ENCODE measurements at places on chromosomes 1 and 21. TPM values are rescaled to one million over a fixed set of nuclear protein-coding genes. Genes with fewer than 3 reads are reported as not detected.

The OXCT2 gene
- total RNA-seq = not detected

The GCLM gene
- 13.2 TPM for total RNA-seq

The BSND gene
- total RNA-seq = not detected

The AZIN2 gene
- 5.8 TPM for total RNA-seq

The HES4 gene
- total RNA-seq = 137 TPM

The C1orf53 gene
- 4.1 TPM for total RNA-seq

The KCNN3 gene
- total RNA-seq = 1.8 TPM

The DYNLT5 gene
- total RNA-seq = not detected

The XCL1 gene
- total RNA-seq = 0.25 TPM

The ARHGAP30 gene
- total RNA-seq = not detected

The SLC25A24 gene
- 42.7 TPM for total RNA-seq

The KCNJ10 gene
- not detected for total RNA-seq

The SLC35F3 gene
- not detected for total RNA-seq

- peak overlapping the region; percentile 32 for H3K27ac ChIP-seq
- no peaks in the 10 kb centered on the region for H3K36me3 ChIP-seq
- no peak for DNase-seq
- H3K4me3 ChIP-seq = no peak overlapping the region
- no peaks in the 10 kb centered on the region for H3K27me3 ChIP-seq
These were observed 32.0 kb upstream of the SLC30A1 start for GRCh38 chr1:211610779-211611556.

GRCh38 chr1:72936942-72937341 lies 654.6 kb upstream of the NEGR1 start:
- peaks cover 4% of the 10 kb centered on the region for H3K36me3 ChIP-seq
- no peak for DNase-seq
- H3K27ac ChIP-seq = no peak overlapping the region
- peaks cover 3% of the 10 kb centered on the region for H3K4me1 ChIP-seq
- no peak overlapping the region for H3K4me3 ChIP-seq
- peaks cover 2% of the 10 kb centered on the region for H3K27me3 ChIP-seq

DNA sequence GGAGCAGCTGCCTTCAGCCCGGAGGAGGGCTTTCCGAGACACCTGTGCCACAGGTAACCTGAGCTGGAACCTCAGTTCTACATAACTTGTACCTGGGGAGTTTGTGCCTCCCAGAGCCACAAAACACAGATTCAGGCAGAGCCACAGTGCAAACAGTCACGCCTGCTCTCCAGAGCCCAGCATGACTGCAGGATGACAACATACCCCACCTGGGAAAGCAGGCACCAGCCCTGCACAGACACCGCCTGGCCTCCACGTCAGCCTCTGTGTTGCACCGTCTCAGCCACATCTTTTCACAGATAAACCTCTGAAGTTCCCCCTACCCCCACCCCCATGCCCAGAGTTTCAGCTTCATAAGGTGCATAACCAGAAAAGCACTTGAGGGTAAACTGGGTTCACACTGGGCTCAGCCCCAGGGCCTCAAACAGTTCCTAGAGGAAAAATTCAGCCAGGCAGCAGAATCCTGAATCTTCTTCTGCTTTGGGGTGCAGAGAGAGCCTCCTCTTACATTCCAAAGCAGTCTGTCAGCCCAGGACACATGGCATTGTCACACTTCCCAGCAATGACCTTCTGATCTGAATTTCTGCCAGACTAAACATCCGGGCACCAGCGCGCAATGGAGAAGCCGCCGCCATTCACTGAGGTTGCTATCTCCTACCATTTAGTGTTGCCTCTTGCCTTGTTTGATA lies 229.5 kb downstream of the TOMM20 start:
- no peak overlapping the region for H3K27ac ChIP-seq
- H3K4me1 ChIP-seq = peaks cover 17% of the 10 kb centered on the region
- no peak for DNase-seq
- H3K27me3 ChIP-seq = no peaks in the 10 kb centered on the region
- H3K36me3 ChIP-seq = no peaks in the 10 kb centered on the region

DNA sequence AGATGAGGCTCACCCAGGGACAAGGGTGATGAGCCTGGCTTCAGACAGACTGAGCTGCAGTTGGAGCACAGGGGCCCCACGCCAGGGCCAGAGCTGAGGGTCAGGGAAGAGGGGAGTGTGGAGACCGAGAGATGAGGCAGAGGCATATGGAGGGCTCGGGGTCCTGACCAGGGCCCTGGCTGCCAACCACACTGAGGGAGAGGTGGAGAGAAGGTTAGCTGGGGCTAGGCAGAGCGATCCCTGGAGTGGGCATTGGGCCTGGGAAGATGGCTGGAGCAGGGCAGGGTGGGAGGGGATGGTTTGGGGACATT lies 8.0 kb downstream of the PEAR1 start:
- H3K4me1 ChIP-seq = peaks cover 38% of the 10 kb centered on the region
- no peak overlapping the region for H3K4me3 ChIP-seq
- H3K27ac ChIP-seq = no peak overlapping the region
- H3K27me3 ChIP-seq = peaks cover 2% of the 10 kb centered on the region
- H3K36me3 ChIP-seq = no peaks in the 10 kb centered on the region

DNA sequence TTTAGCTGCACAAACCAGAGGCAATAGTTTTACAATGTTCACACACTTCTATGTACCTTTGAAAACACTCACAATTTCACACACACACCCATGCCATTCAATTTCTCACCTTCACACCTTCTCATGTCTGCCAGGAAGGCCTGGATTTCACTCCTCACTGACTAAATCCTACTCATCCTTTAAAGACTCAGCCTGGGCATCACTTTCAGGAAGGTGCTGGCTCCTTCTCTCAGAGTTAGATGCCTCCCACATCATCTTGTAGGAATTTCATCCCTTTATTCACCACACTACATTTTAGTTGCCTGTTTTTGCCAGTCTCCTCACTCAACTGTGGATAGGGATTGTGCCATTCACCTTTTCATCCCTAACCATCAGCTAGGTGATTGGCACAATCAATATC lies 2.3 kb downstream of the IL20 start:
- no peaks in the 10 kb centered on the region for H3K36me3 ChIP-seq
- no peak for DNase-seq
- H3K27me3 ChIP-seq = peaks cover 30% of the 10 kb centered on the region
- no peak overlapping the region for H3K27ac ChIP-seq

DNA sequence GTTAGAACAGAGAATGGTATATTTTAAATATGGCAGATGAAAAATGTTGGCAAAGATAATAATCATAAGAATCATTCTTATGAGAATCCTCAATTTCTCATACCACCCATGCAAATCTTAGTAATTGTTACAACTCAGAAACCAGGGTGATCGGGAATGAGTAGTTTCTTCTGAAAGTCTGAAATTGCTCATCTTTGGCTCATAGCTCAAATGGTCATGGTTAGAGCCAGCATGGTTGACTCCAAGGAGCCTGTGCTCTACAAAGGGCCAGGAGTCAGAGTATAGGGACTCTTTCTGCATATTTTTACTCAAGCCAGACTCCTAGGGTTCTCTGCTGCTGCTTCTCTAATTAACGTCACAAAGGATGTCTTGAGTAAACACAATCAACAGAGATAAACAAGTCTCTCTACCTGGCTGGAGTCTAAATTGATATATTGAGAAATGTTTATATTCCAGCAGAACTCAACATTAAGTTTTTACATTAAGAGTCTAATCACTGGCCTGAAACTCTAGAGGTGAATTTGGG lies 1.9 kb upstream of the ETV3 start:
- H3K27ac ChIP-seq = no peak overlapping the region
- DNase-seq = no peak
- H3K36me3 ChIP-seq = peaks cover 7% of the 10 kb centered on the region
- H3K4me3 ChIP-seq = no peak overlapping the region

- DNase-seq = no peak
- H3K4me3 ChIP-seq = no peak overlapping the region
- no peak overlapping the region for H3K27ac ChIP-seq
- peaks cover 32% of the 10 kb centered on the region for H3K4me1 ChIP-seq
- peaks cover 12% of the 10 kb centered on the region for H3K27me3 ChIP-seq
These were observed 7.0 kb upstream of the GPR88 start for GRCh38 chr1:100530880-100531487.

GRCh38 chr1:204493145-204493983 lies 1.2 kb downstream of the PIK3C2B start:
- no peak for DNase-seq
- H3K27me3 ChIP-seq = no peaks in the 10 kb centered on the region
- peak overlapping the region; percentile 94 for H3K4me3 ChIP-seq
- peak overlapping the region; percentile 86 for H3K27ac ChIP-seq
- H3K36me3 ChIP-seq = no peaks in the 10 kb centered on the region
- H3K4me1 ChIP-seq = peaks cover 31% of the 10 kb centered on the region

DNA sequence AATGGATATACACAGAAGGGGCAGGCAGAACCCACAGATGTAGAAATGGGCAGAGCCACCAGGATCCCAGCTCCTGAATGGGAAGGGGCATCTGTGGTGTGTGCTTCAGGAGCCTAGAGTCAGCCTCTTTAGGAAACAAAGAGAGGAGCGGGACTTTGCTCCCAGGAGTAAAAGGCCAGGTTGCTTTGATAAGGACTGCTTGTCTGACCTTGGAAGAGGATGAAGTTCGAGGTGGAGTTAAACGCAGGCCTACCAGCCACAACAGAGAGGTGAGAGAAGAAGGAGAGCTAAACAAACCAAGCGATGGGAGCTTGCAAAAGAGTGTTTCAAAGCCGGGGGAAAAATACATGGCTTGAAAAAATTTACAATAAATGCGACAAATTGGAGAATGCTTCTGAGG lies 49.9 kb upstream of the TMPRSS2 start:
- DNase-seq = no peak
- no peaks in the 10 kb centered on the region for H3K36me3 ChIP-seq
- peaks cover 29% of the 10 kb centered on the region for H3K27me3 ChIP-seq
- no peak overlapping the region for H3K4me3 ChIP-seq

- H3K27me3 ChIP-seq = no peaks in the 10 kb centered on the region
- H3K27ac ChIP-seq = no peak overlapping the region
- peaks cover 6% of the 10 kb centered on the region for H3K4me1 ChIP-seq
- H3K4me3 ChIP-seq = no peak overlapping the region
- H3K36me3 ChIP-seq = peaks cover 2% of the 10 kb centered on the region
These were observed 9.5 kb downstream of the BMP8A start for GRCh38 chr1:39500862-39501389.

GRCh38 chr1:174743654-174744561 lies 255.8 kb upstream of the CACYBP start:
- H3K27me3 ChIP-seq = no peaks in the 10 kb centered on the region
- H3K27ac ChIP-seq = no peak overlapping the region
- H3K4me1 ChIP-seq = peaks cover 2% of the 10 kb centered on the region
- no peak for DNase-seq

- DNase-seq = peak; percentile 60
- no peak overlapping the region for H3K27ac ChIP-seq
- no peaks in the 10 kb centered on the region for H3K36me3 ChIP-seq
These were observed 5.3 kb upstream of the C1orf174 start for GRCh38 chr1:3905266-3905952.

GRCh38 chr1:145751491-145752037 lies 32.3 kb downstream of the CD160 start:
- peaks cover 16% of the 10 kb centered on the region for H3K4me1 ChIP-seq
- DNase-seq = no peak

DNA sequence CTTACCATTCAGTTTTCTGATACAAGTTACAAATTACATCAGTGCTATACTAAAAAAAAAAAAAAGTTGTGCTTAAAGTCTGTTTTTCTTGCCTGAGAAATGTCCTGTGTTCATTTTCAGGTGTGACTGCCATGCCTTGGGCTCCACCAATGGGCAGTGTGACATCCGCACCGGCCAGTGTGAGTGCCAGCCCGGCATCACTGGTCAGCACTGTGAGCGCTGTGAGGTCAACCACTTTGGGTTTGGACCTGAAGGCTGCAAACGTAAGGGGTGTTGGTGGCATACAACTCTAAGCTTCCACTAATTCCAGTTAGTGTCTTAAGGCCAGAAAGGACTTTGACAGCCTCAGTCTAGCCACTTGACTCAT lies 60.1 kb upstream of the LAMC2 start:
- H3K27ac ChIP-seq = no peak overlapping the region
- H3K36me3 ChIP-seq = peaks cover 72% of the 10 kb centered on the region
- H3K27me3 ChIP-seq = no peaks in the 10 kb centered on the region
- H3K4me3 ChIP-seq = no peak overlapping the region
- peaks cover 4% of the 10 kb centered on the region for H3K4me1 ChIP-seq

- no peak for DNase-seq
- H3K4me1 ChIP-seq = peaks cover 6% of the 10 kb centered on the region
- H3K27me3 ChIP-seq = no peaks in the 10 kb centered on the region
- H3K36me3 ChIP-seq = no peaks in the 10 kb centered on the region
- no peak overlapping the region for H3K4me3 ChIP-seq
- H3K27ac ChIP-seq = no peak overlapping the region
These were observed 29.4 kb upstream of the SLC26A9 start for GRCh38 chr1:205972491-205973168.

- peaks cover 6% of the 10 kb centered on the region for H3K4me1 ChIP-seq
- DNase-seq = peak; percentile 63
- H3K27ac ChIP-seq = no peak overlapping the region
- H3K27me3 ChIP-seq = peaks cover 12% of the 10 kb centered on the region
- no peaks in the 10 kb centered on the region for H3K36me3 ChIP-seq
These were observed 231.9 kb downstream of the TRABD2B start for GRCh38 chr1:47765236-47765635.

- peak within 1 kb of the TSS; percentile 81 for H3K4me3 ChIP-seq
- peaks cover 10% of the 10 kb centered on the region for H3K4me1 ChIP-seq
- no peaks in the 10 kb centered on the region for H3K36me3 ChIP-seq
- no peak for DNase-seq
These were observed at the start of gene OLIG2 for GRCh38 chr21:33025489-33026442. Gene OLIG2, plus strand, starts transcription at chr21:33025935. Its CDS starts 928 bp downstream, at chr21:33026863.

GRCh38 chr1:89990976-89991831 lies 3.7 kb upstream of the ZNF326 start:
- no peak overlapping the region for H3K27ac ChIP-seq
- H3K27me3 ChIP-seq = no peaks in the 10 kb centered on the region
- H3K4me3 ChIP-seq = no peak overlapping the region
- no peaks in the 10 kb centered on the region for H3K36me3 ChIP-seq

DNA sequence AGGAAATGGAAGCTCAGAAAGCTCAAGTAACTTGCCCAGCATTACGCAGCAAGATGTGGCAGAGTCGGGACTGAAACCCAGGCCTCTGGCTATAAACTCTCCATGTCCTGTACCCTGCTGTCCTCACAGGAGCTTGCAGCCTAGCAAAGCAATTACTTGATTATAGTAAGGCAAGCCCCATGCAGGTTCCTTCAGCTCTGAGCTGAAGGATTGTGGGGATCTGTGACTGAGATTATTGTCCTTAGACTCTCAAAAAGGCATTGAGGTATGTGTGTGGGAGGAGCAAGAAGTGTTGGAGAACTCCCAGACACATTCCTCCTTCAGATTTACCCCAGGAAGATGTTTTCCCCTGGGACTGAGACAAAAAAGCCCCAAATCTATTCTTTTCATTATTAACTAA lies 124.0 kb upstream of the SPATA6 start:
- H3K36me3 ChIP-seq = no peaks in the 10 kb centered on the region
- H3K27me3 ChIP-seq = peaks cover 4% of the 10 kb centered on the region
- H3K4me3 ChIP-seq = no peak overlapping the region
- no peak for DNase-seq

GRCh38 chr21:17671733-17672132 lies 59.0 kb upstream of the BTG3 start:
- H3K36me3 ChIP-seq = no peaks in the 10 kb centered on the region
- no peak for DNase-seq
- peaks cover 20% of the 10 kb centered on the region for H3K27me3 ChIP-seq
- H3K4me1 ChIP-seq = peaks cover 6% of the 10 kb centered on the region
- no peak overlapping the region for H3K4me3 ChIP-seq
